Fibroblast of skin of scalp (primary cell): ENCODE measurements at places on chromosomes 3 and 15.

DNA sequence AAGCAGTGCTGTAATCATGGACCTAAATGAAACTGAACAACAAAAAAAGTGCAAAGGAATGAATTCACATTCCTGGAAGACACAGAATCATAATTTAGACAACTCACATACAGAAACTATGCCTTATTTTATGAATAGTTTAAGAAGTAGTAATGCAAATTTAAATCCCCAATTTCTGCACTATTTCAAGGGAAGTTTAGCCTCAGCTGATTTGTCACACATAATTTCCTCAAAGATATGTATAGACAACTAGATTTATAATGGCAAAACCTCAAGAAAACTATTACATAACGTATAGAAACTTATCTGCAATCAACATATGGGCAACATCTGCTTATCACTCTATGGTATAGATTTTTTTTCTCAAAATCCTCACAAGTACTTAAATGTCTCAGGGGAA is 7.8 kb upstream of the PTX3 start:
- DNase-seq = peak; percentile 47

- DNase-seq = peak; percentile 70
Observed at GRCh38 chr3:69410301-69410700, 24.4 kb upstream of the FRMD4B start.

GRCh38 chr3:184619369-184619768 is 57.8 kb downstream of the EPHB3 start:
- DNase-seq = no peak

GRCh38 chr3:24156466-24156865 is 211.4 kb downstream of the NR1D2 start:
- DNase-seq = peak; percentile 84

GRCh38 chr3:139830817-139831216 is 104.2 kb upstream of the CLSTN2 start:
- no peak for DNase-seq
